H4 (cell line): ENCODE measurements at places on chromosomes 12 and 14. TPM values are rescaled to one million over a fixed set of nuclear protein-coding genes. Genes with fewer than 3 reads are reported as not detected.

The AMN gene
- not detected in 2 replicates for total RNA-seq

The TCL1A gene
- not detected in 2 replicates for total RNA-seq

The PRICKLE1 gene
- 1.1 and 1.8 TPM in 2 replicates for total RNA-seq

The SIVA1 gene
- total RNA-seq, result 286 and 381 TPM in 2 replicates

The NABP2 gene
- total RNA-seq, result 65.8 and 87.5 TPM in 2 replicates

The GCN1 gene
- 33.7 and 59.7 TPM in 2 replicates for total RNA-seq

The CCDC38 gene
- total RNA-seq, result 0.17 TPM in 1 of 2 replicates, not detected in the other

The IL31 gene
- total RNA-seq, result not detected in 2 replicates

The TEDC1 gene
- total RNA-seq, result 15.4 and 17.3 TPM in 2 replicates

The SLC16A7 gene
- 10.8 and 21.9 TPM in 2 replicates for total RNA-seq

The OR6C70 gene
- not detected in 2 replicates for total RNA-seq

The ATXN2 gene
- 10.2 and 12.0 TPM in 2 replicates for total RNA-seq

The AQP2 gene
- not detected in 2 replicates for total RNA-seq

The CNTN1 gene
- 3.7 and 4.4 TPM in 2 replicates for total RNA-seq

The STXBP6 gene
- 22.3 and 22.8 TPM in 2 replicates for total RNA-seq

The BHLHE41 gene
- total RNA-seq, result 8.1 and 9.6 TPM in 2 replicates

The GPD1 gene
- 0.25 TPM in 1 of 2 replicates, not detected in the other for total RNA-seq
